ENCODE measurements at places on chromosomes 5 and 9. TPM values are rescaled to one million over a fixed set of nuclear protein-coding genes. Genes with fewer than 3 reads are reported as not detected.

Gene GFI1B
- not detected for total RNA-seq

DNA sequence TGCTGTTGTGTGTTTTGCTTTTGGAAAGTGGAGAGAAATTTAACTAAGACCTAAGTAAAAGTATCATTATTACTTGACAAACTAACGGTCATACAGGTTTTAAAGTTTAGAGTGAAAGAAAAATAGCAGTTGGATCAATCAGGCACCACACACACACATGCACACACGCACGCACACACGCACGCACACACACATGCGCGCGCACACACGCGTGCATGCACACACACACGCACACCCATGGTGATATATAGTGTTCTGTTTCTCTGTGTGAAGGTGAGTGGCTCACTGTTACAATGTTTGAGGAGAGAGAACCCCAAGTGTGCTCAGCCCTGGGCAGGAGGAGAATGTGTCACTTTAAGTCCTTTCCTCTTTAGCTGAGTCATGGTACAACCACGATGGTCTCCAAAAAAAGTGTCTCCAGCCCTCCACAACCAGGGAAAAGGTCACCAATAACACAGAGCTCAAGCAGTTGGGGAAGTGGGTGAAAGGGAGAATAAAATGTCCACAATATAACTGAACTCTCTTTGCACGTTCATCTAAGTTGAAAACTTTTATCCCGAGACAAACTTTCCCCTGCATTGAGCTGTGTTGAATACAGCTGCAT, 3.2 kb downstream of the ZNF366 start:
- no peak for DNase-seq

GRCh38 chr9:27569406-27569805, 3.9 kb downstream of the C9orf72 start:
- DNase-seq, result no peak

DNA sequence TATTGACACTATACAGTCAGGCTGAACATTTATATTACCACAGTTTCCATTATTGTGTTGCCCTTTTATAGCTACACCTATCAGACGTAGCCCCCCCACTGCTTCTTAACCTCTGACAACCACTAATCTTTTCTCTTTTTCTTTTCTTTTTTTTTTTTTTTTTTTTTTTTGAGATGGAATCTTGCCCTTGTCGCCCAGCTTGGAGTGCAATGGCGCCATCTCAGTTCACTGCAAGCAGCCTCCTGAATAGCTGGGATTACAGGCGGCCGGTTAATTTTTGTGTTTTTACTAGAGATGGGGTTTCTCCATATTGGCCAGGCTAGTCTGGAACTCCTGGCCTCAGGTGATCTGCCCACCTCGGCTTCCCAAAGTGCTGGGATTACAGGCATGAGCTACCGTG, 75.4 kb downstream of the UHRF2 start:
- DNase-seq, result no peak

Gene SMIM23
- total RNA-seq, result not detected

- no peak for DNase-seq
These were observed 10.7 kb upstream of the PTGR1 start for GRCh38 chr9:111610149-111610548.

GRCh38 chr9:68995776-68996175, 18.1 kb downstream of the PRKACG start:
- DNase-seq, result no peak

DNA sequence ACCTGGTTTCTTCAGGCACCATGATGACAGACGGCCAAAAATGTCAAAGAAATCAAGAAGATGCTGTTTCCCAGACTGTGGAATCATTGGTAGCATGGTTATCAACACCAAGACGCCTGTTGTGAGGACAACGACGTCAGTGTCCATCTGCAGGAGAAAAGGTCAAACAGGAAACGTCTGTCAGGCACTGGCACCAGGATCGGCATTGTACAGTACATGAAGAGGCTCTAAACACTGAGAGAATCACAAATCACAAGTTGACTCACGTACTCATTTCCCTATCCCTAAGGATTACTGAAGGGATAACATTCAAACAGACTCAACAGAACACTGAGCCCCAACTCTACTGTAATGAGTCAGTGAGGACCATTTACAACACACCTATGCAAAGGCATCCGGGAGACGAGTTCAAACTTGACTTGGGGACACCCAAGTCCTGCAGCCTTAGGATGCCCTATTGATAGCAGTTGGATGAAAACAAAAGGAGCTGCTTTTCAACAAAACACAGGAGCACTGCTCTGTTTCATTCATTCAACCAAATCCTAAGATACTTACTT, 21.0 kb downstream of the TSC1 start:
- no peak for DNase-seq

- DNase-seq, result no peak
These were observed 205.3 kb upstream of the WWC1 start for GRCh38 chr5:168086104-168086610.

DNA sequence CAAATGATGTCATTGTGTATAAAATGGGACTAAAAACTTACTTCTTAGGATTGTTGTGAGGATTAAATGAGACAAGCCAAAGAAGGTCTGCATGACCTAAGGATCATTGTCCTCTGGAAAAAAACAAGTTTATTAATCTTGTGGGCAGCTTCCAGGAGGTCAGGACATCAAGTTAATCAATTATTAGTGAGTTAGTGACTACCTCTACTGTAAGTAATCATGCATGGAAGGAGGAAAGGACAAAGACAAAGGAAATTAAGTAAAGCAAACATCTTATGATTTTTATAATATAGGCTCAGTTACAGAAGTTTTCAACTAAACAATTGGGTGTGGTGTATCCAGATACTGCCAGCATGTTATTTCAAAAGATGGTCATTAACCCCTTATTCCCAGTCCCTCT, 129.3 kb upstream of the TUT7 start:
- DNase-seq, result no peak

GRCh38 chr9:125119643-125120286, 23.6 kb downstream of the SCAI start:
- peak; percentile 31 for DNase-seq

GRCh38 chr5:59037041-59037440, 454.2 kb downstream of the RAB3C start:
- DNase-seq, result peak; percentile 16

DNA sequence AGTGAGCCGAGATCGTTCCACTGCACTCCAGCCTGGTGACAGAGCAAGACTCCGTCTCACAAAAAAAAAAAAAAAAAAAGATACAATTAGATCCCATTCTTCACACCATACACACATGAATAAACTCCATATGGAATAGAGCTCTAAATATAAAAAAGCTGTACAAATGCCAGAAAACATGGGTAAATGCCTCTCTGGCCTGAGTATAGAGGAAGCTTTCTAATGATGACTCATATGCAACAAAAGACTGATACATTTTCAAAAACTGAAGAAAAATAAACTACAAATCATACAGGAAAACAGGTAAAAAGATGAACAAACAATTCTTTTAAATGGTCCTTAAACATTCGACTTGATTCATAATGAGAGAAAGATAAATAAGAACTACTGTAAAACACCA, 8.6 kb downstream of the ZFP62 start:
- peak; percentile 24 for DNase-seq

GRCh38 chr5:137401946-137402345, 97.2 kb downstream of the SPOCK1 start:
- DNase-seq, result no peak

GRCh38 chr9:70959366-70959765, 162.1 kb downstream of the TRPM3 start:
- DNase-seq, result no peak

DNA sequence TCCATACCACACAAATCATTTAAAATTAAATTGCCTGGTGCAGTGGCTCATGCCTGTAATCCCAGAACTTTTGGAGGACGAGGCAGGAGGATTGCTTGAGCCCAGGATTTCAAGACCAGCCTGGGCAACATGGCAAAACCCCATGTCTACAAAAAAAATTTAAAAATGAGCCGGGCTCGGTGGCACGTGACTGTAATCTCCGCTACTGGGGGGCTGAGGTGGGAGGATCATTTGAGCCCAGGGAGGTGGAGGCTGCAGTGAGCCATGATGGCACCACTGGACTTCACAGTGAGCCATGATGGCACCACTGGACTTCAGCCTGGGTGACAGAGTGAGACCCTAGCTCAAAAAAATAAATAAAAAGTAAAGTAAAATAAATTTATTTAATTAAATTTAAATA, 40.9 kb downstream of the LYRM7 start:
- DNase-seq, result no peak

GRCh38 chr5:146873186-146873917, 5.2 kb downstream of the PPP2R2B start:
- DNase-seq, result no peak

GRCh38 chr5:166093312-166093711, 2198.1 kb upstream of the WWC1 start:
- no peak for DNase-seq

DNA sequence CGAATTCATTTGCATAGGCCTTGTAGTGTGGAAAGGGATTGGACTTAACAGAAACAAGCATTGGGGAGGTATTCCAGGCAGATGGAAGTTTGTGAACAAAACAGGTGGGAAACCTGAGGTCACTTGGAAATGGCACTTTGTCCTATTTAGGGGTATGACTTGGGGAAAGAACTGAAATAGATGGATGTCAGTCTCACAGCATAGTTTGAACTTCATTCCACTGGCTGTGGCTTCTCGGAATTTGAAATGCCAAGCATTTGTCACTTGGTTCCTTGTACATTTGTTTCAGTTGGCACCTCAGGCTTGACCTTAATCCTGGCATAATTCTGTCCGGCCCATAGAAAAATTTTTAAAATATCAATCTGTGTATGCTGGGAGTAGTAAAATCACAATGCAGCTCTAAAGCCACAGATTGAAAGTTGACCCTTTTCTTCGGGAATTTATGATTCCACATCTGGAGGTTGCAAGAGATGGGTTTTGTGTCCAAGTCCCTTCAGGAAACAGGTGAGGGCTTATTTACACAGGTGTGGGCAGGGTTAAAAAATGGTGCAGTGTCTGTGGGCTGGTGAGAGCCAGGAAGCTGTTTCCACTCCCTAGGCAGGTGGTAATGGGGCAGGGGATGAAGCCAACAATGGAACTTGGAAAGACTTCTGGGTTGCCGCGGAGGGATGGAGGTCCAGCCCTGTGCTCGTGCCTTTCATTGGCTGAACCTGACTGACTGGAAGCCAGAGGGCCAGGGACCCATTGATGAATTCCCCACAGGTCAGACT, 39.2 kb upstream of the PDE8B start:
- no peak for DNase-seq

GRCh38 chr5:116529615-116530014, 45.0 kb downstream of the SEMA6A start:
- DNase-seq, result no peak

Gene RNF183
- total RNA-seq, result not detected

GRCh38 chr9:87179553-87180340, 232.4 kb upstream of the GAS1 start:
- DNase-seq, result no peak

GRCh38 chr9:3446313-3446712, 79.5 kb downstream of the RFX3 start:
- no peak for DNase-seq

Gene FCN2
- total RNA-seq, result not detected

GRCh38 chr9:101398930-101399642, 435 bp downstream of the ZNF189 start:
- DNase-seq, result peak; percentile 8

DNA sequence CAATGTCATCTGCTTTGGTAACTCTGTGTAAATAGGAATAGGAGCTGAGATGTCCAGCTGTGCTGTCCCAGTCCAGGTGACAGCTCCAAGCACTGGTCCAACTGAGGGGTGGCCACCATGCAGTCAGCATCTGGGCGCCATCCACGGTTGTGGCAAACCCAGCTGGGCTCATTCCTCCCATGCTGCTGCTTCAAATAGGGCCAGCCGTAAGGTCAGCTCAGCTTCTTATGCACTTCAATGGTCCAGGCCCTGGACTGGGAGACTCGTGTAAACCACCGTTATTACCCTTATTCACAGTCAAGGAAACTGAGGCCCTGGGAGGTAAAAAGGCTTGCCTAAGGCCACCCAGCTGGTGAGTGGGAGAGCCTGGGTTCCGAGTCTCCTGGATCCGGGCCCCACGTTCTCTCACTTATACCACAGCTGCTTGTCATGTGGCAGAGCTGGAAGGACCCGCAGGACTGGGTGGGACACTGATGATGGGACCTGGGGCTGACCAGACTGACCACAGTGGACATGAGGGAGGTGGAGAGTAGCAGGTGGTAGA, 38.7 kb upstream of the ANGPTL2 start:
- no peak for DNase-seq

Gene FAM78A
- 0.25 TPM for total RNA-seq

DNA sequence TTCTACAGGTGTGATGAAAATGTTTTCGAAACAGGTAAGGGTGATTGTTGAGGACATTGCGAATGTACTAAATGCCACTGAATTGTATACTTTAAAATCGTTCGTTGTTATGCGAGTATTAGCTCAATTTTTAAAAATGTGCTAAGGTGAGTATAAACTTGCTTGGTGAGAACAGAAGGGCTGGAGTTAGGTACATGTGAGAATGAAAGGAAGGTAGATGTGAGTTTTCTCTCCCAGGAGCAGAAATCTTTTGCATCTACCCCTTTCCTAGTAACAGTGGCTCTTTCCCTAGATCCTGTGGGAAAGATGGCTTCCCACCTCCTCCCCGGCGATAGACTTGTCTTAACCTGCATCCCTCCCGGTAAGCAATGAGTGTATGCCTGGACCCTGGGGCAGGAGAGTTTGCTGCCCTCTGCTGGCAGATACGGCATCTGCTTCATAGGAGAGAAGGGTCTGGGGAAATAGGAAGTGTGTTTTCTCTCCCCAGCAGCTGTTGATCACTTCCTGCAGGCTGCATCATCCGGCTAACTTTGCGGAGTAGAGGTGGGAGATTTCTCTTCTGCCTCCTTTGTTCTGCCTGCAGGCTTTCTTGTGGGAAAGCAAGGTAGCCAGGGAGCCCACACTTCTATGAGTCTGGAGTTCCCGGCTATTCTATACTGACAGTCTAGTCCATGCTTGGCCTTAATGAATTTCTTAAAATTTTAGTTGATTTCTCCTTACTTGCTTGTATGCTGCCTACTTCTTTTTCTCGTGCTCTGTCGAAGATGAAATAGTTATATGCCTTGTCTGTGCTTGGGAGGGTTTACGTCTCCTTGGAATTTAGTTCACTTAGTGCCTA, 373.3 kb upstream of the SEMA6A start:
- no peak for DNase-seq

Gene SPATA31A3
- not detected for total RNA-seq

- DNase-seq, result peak; percentile 88
These were observed 96.7 kb downstream of the EDIL3 start for GRCh38 chr5:84287951-84288350.

Gene STPG3
- total RNA-seq, result not detected
